SK-N-DZ (cell line): ENCODE measurements at places on chromosomes 1 and 21.

DNA sequence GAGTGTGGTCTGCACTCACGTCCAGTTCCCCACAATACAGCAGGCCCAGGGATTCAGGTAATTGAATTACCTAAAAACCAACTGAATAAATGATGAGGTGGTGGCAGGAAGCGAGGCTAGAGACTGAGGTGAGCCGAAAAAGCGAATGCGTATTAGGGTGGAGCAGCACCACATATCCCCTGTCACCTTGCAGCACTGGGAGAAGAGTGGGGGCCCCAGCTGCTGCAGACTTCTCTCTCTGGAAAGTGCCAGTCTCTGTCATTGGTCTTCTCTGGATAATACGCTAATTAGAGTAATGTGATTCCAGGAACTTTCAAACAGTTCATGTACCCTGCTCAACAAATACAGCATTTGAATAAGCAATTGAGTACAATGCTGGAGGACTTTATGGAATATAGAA lies 199.0 kb downstream of the RPS6KC1 start:
- peak; percentile 3 for DNase-seq

DNA sequence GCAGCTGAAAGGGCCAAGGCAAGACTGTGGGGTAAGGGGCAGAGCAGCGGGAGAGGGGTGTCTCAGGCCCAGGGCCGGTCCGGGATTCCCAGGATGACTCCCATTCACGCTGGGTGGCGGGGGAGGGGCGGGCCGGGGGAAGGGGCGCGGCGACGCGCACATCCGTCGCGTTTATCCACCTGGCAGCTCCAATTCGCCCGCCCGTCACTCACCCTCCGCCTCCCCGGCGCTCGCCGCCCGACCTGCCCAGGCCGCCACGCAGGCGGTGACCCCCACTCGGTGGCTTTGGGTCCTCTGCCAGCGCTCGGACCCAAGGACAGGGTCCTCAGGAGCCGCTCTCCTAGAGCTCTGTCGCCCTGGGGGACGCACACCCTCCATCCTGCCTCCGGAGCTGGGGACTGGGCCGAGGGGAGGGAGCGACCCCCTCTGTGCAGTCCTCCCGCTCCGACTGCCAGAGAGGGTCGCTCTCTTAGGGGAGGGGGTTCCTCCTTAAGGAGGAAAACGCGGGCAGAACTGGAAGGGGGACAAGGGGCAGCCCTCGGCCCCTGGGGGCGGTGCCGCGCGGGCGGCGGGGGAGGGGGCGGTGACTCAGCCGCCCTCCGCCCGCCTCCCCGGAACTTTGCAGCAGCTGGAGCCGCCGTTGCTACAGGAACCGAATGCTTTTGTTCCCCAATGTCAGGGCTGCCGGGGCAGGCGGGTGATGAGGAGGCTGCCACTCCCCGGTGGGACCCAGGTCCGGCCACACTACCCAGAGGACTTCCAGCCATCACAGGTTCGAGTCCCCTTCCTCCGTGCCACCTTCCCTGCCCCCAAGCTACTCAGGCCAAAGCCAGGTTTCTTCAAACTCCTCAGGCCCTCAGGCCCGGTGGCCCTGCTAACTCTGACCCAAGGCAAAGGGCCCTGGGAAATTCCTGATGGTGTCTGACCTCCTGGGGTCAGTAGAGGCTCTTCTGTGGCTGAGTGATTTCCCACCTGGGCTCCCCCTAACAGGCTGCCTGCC lies 3.4 kb downstream of the ADGRB2 start:
- DNase-seq, result no peak

- DNase-seq, result no peak
These were observed 248.9 kb downstream of the PLPP3 start for GRCh38 chr1:56330391-56331026.

DNA sequence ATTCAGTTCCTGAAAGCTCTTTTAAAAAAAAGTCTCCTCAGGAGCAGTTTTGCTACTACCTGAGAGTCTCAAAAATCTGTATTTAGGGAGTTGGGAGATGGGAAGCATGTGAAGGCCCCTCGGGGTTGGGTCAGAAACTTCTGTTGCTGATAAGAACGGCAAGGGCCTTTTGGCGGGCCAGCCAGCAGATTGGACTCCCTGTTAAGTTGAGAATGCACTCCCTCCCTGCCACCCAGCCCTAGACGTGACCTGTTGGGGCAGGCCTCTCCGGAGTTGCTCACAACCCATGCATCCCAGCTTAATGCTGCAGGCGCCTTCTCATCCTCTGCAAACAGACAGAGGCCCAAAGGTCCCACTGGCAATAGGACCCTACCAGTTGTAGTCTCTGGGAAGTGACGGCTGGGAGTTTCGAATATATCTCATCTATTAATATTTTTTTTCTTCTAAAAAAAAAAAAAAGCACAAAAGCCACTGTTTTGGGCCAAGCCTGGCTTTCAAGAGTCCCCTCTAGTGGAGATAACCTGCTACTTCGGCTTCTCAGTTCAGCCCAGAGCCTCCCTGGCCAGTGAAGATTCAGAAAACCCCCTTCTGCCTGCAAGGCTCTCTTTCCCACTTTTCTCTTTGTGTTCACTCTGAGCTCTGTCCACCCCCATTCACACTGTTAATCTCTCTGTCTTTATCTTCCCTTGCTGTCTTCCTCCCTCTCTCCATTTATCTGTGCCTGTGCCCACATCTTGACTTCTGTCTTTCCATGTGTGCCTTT lies 5.3 kb downstream of the PLXNA2 start:
- DNase-seq, result peak; percentile 60

- no peak for DNase-seq
These were observed 3.3 kb upstream of the C1orf174 start for GRCh38 chr1:3903141-3904005.
